T-helper 17 cell (primary cell): ENCODE measurements at places on chromosomes 1 and 21. TPM values are rescaled to one million over a fixed set of nuclear protein-coding genes. Genes with fewer than 3 reads are reported as not detected.

Gene FMO5
- 1.7 TPM for total RNA-seq

Gene TRIM67
- total RNA-seq: not detected

Gene LIPI
- not detected for total RNA-seq

Gene CYP4X1
- total RNA-seq: not detected

DNA sequence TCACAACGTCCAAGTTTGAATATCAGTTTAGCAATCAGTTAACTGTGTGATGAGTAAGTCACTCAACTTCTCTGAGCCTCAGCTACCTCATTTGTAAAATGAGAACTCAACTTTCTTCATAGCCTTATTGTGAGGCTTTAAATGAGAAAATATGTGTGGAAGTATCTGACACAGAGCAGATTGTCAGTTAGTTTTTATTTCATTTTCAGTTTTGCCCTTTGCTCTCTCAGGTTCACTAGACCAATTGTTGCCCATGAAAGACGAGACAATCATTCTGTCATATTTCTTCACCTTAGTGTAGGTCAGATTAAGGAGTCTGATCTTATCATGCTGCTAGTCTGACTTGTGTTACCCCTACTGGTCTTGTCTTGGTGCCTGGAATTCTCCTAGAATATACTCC lies 232.8 kb upstream of the PTBP2 start:
- no peak for DNase-seq

DNA sequence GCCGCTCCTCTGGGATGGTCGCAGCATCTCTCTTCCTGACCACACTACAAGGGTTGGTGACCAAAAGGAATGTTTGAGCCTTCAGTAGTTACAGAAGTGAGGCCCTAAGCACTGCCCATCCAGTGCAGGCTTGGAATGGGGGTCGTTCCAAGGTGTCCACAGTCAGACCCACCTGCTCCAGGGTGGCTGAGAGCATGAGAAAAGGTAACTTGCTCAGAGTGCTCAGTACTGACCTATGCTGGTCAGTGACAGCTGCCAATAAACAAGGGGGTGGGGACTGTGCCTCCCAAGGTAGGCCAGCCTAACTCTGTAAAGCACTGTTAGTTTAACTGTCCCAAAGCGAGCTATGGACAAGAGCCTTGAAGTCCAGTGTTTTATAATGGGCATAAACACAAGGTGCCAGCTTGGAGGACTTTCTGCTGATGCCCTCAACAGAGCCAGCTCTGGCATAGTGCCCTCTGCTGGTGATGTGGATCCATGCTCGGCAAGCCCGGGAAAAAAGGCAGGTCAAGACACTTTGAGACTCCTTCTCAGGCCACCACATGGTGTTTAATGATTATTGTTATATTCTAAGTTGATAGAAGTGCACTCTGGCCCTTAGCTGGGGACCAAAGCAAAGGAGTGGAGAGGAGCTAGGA lies 78.1 kb upstream of the DNAH14 start:
- DNase-seq: peak; percentile 17

- no peak for DNase-seq
These were observed 72.3 kb upstream of the NTPCR start for GRCh38 chr1:232878086-232878485.

DNA sequence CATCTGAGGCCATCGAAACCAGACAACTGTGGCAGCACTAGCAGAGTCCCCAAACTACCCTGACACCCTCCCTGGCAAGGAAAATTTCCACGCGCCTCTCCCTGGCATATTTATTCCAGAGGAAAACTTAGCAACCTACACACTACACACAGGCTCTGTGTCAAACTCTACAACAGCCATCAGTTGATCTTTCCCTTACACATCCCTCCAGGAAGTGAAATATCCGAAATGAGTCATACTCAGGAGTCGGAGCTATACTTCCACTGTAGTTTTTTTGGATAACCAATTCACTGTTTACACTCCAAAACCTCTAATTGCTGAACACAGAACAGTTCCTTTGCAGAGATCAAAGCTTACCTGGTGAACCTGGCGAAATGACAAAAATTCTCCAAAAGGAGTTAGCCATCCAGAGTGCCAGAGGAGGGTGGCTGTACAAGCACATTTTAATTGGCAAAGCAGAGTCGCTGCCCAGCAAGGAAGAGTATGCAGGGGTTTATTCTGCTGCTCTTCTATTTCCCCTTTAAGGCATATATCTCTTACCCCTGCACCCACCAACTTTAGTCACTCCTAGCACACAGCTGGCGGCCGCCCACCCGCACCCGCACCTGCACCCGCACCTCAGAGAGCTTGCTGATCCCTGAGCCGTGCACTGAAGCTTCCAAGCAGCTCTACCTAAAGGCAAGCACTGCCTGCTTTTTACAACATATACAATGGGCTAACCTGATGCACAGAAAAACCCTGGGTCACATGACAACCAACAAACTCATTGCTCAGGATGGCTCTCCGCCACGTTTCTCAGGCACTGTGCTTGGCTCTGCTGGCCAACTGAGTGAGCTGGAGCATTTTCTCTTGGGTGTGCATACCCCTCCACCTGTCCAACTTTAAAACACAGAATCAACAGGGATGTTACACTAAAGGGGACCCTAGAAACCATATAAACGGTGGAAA lies 54.9 kb downstream of the CAPZB start:
- DNase-seq: no peak

GRCh38 chr21:35491920-35492678 lies 443.0 kb upstream of the RUNX1 start:
- no peak for DNase-seq

DNA sequence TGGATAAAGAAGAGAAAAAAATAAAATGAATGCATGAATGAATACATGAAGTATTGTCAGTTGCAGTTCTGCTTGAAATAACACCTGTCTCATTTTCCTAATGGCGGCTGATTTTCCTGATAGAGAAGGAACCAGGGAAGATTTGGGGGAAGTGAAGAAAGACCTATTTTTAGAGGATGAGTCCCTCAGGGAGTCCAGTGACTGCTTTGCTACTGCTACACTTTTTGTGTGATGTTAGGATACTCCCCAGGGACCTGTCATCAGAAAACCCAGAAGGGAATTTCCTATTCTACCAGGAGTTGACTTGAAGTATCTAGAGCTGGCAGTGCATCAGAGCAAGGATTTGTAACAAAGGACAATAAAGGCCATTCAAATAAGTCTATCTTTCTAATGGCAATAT lies 114.8 kb downstream of the MAB21L3 start:
- no peak for DNase-seq

DNA sequence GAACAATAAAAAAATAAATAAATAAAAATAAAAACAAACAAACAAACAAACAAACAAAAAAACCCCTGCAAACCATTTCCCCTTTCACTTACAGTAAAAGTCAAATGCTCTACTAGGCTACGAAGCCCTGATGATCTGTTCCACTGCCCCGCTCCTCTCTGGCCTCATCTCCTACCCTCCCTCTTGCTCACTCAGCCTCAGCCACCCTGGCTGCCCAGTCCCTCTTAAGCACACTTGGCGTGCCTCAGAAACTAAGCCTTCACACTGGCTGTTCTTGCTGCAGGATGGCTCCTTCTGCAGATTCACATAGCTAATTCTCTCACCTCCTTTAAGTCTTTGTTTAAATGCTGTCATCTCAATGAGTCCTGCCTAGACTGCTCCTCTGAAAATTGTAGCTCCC lies 30.8 kb upstream of the UHMK1 start:
- DNase-seq: no peak

GRCh38 chr1:174815474-174815908 lies 184.3 kb upstream of the CACYBP start:
- no peak for DNase-seq

DNA sequence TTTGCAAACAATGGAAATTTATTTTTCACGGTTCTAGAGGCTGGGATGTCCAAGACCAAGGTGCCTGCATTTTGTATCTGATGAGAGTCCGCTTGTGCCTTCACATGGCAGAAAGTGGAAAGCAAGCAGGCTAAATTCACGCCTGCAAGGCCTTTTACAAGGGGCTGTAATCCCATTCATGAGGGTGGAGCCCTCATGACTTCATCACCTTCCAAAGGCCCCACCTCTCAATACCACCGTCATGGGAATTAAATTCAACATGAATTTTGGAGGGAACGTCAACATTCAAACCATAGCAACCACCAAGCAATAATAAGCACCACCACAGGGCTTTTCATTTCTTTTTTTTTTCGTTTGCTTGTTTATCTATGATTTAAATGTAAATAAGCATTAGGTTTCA lies 115.3 kb downstream of the C1orf21 start:
- no peak for DNase-seq
